ENCODE measurements at places on chromosomes 5 and 9.

GRCh38 chr5:169065400-169065799 lies 235.5 kb downstream of the SLIT3 start:
- DNase-seq, result no peak

DNA sequence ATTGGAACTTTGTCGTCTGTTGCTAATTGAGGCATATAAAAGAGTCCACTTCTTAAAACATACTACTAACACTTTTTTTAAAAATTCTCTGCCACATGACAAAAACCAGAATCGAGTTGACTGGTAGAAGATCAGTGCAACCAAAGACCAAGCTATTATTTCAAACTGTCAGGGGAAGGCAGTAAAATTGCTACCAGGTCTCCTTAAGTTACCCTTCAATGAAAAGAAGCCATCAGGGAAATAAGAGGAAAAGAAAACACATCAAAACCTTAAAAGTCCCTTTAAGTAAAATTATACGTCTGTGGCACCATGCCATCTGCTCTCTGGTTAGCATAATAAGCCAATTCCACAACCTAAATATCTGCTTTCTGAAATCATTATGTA lies 9.6 kb downstream of the ZNF608 start:
- no peak for DNase-seq

GRCh38 chr5:54678737-54679136 lies 161.2 kb downstream of the SNX18 start:
- DNase-seq, result no peak

DNA sequence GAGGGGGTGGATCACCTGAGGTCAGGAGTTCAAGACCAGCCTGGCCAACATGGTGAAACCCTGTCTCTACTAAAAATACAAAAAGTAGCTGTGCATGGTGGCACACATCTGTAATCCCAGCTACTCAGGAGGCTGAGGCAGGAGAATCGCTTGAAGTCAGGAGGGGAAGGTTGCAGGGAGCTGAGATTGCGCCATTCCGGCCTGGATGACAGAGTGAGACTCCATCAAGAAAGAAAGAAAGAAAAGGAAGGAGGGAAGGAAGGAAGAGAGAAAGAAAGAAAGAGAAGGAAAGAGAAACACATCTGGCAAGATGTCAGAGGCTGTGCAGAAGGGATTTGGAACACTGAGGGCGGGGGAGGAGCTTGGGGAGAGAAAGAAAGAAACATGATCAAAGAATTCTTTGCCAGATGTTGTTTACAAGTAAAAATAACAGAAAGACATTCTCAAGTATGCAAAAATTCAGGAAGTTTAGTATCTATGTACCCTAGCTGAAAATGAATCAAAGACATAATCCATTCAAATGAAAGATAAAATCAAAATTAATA lies 93.7 kb downstream of the AK8 start:
- DNase-seq, result no peak

GRCh38 chr5:140015706-140016105 lies 27.4 kb downstream of the NRG2 start:
- no peak for DNase-seq

GRCh38 chr5:107805824-107806223 lies 135.1 kb upstream of the EFNA5 start:
- DNase-seq, result no peak

DNA sequence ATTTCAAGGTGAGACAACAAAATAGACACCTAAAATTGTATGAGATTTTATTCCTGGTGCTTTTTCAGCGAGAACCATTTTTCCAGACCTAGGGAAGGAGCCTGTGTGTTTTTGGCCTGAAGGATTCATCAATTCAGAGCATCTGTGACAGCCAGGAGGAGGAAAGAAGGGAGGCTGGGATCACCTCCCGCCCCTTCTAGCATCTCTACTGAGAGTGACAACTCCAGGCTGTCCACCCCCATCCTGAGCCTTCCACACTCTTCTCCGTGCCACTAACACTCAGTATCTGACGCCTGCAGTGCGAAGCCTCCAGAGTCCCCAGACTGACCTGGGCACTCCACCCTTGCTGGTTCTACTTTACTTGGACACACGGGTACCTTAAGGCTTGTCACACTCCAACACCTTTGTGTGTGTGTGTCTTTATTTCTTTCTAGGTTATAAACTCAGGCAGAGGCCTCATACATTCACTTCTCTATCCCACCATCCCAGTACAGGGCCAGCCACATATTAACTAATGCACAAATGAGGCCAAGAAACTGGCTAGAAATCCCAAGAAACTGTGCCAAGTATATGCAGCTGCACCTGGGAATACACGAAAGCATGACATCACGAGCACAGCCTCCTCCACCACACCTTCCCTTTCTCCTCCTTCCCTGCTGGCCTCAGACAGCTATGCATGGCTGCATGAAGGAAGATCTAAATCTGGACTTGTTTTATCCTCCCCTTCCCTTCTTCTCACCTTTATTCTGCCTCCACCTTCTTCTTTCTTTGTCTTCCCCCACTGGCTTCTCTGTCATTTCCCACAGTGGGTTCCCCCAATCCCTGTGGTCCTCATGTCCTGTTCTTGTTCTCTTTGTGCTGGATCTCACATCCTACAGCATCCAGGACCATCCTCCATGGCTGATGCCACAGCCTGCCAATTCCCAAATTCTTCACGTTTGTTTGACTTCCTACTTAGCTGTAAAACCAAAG lies 16.0 kb downstream of the S1PR3 start:
- DNase-seq, result no peak

DNA sequence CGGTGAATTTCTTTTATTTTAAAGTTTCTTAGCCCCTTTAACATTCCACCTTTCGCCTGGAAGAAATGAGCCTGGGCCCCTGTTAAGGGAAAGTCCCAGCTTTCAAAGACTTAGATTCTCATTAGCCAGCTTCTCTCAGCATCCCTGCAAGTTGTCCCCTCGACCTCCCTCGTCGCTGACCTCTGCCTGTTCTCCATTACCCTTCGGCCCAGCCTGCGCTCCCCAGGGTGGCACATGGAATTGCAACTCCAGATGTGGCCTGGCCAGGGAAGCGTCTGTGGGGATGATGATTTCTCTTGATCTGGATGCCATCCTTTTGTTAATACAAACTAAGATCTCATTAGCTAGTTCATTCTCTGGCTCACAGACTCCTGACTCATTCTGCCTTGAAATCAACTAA lies 43.4 kb upstream of the FANCC start:
- DNase-seq, result no peak

- no peak for DNase-seq
These were observed 24.2 kb downstream of the POU5F2 start for GRCh38 chr5:93717162-93717561.

DNA sequence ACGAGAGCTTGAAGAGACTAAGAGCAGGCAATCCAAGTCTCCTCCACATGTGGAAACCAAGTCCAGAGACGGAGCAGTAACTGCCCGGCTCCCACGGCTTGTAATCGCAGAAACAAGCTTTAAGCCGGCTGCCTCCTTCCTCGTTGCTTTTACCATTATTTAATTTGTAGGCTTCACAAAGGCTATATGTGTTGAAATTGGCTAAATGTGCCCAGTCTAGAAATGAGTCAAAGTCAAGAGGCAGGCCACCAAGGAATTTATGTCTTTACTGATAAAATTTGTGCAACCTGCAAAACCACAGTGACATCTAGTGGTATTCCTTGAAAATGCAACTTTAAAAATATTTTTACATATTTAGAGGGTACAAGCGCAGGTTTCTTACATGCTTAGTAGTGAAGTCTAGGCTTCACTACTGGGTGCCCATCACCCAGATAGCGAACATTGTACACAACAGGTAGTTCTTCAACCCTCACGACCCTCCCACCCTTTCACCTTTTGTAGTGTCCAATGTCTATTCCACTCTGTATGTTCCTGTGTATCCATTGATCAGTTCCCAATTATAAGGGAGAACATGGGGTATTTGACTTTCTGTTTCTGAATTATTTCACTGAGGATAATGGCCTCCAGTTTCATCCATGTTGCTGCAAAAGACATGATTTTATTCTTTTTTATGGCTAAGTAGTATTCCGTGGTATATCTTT lies 33.5 kb upstream of the EBF1 start:
- no peak for DNase-seq

GRCh38 chr9:75624998-75625397 lies 265.5 kb upstream of the PCSK5 start:
- DNase-seq, result no peak

GRCh38 chr9:136626740-136627642 lies 35.7 kb upstream of the EGFL7 start:
- DNase-seq, result no peak

GRCh38 chr5:139631520-139632165 lies 16.5 kb upstream of the CXXC5 start:
- DNase-seq, result no peak

DNA sequence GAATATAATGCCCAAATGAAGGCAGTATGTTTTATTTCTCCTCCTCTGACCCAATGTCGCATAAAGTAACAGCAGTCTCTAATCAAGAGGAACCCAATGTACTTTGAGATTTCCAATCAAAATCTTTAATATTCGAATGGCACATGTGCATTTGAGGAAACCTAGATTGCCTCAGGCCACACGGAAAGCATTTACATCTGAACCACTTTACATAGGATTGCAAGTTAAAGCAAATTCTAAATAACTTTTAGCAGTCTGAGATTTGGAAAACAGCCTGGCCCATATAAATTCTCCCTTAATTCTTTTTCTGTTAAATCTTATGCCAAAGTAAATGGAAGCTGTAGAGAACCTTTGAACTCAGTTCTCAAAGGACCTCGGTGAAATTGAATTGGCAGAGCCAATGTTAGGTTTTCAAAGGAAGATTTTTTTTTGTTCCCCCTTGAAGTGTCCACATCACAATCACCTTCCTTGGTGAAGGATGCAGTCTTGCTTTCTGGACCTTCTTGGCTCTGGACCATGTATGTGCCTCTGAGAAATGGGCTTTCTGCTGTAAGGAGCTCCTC lies 57.3 kb downstream of the SNCAIP start:
- DNase-seq, result no peak

GRCh38 chr5:73564018-73564417 lies 1.4 kb downstream of the ANKRA2 start:
- no peak for DNase-seq

GRCh38 chr9:117411547-117411946 lies 3.3 kb downstream of the ASTN2 start:
- DNase-seq, result no peak

- DNase-seq, result no peak
These were observed 11.1 kb upstream of the PSMB7 start for GRCh38 chr9:124426361-124426760.

- DNase-seq, result no peak
These were observed 97.9 kb upstream of the RANBP6 start for GRCh38 chr9:6113312-6113711.

GRCh38 chr9:38107405-38107804 lies 38.4 kb upstream of the SHB start:
- no peak for DNase-seq

GRCh38 chr9:78781681-78782080 lies 484.8 kb downstream of the PSAT1 start:
- DNase-seq, result no peak

DNA sequence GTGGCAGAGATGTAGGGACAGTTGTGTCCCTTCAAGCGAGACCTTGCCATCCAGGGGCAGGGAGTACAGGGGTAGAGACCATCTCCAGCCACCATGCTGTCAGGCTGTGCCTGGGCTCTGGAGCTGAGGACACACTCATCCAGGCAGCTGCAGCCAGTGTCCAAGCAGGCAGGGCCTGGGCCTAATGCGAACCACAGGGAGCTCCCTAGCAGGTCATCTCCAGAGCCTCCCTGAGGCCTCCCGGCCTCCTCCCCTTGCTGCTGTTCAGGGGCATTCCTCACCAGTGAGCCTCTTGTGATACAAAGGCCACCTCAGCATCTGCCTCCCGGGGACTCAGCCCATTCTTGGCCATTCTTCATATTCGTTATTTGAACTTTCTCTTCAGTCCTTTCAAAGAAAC lies 35.0 kb downstream of the TPPP start:
- no peak for DNase-seq

GRCh38 chr9:81718244-81718643 lies 28.9 kb upstream of the TLE1 start:
- no peak for DNase-seq

GRCh38 chr9:121144482-121144881 lies 57.2 kb downstream of the RAB14 start:
- no peak for DNase-seq

DNA sequence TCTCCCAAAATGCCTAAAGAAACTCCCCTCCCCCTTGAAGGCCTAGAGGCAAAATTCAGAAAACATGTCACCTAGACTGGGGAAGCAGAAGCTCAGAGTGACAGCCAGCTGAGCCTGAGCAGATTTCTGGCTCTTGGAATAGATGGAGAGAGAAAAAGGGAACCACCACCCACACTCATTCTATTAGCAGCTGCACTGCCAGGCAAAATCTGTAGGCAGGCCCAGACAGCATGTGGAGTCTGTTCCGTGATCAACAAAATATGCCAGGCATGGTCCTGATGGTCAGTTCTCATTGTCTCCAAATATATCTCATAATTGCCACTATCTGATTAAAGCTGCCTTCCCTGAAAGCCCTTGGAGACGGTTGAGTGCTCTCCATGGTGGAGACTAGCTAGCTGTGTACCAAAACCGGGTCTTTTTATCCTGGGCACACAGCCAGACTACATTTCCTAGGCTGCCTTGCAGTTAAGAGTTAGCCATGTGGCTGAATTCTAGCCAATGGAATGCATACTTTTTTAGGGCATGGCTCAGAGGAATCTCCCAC lies 131.7 kb upstream of the GPR151 start:
- no peak for DNase-seq

DNA sequence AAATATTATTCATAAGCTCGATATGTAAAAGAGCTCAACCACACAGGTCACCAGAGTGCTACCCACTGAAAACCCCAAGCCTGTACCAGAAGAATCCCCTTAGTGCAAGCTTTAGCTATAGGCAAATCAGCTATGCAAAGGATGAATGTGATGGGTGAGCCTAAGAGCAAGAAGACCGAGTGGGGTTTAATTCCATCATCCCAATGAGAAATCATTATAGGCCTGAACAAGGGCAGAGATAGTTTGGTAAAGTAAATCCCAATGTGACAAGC lies 21.8 kb downstream of the ELOVL7 start:
- no peak for DNase-seq

DNA sequence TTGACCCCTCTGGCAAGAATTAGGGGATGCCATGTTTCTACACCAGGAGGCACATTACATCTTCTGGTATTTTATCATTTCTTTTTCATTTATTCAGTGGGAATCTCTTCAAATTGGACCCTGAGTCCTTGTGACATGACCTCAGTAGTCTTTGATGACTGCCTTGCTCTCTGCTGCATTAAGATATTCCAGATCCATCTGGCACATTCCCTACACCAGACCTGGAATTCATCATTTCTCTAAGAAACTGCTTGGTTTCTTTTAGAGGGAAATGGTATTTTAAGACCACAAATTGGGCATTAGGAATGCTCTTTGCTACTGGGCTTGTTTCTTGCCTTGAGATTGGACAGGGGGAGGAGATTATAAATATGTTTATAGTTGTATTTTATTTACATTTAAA lies 61.0 kb downstream of the GALNT10 start:
- no peak for DNase-seq

Measured in esophagus squamous epithelium (tissue), 5 donors.